CD4-positive, CD25-positive, alpha-beta regulatory T cell (primary cell): ENCODE measurements at places on chromosomes 2 and 18.

- DNase-seq: no peak
Observed at GRCh38 chr2:170235860-170236679, 58.1 kb downstream of the MYO3B start.

DNA sequence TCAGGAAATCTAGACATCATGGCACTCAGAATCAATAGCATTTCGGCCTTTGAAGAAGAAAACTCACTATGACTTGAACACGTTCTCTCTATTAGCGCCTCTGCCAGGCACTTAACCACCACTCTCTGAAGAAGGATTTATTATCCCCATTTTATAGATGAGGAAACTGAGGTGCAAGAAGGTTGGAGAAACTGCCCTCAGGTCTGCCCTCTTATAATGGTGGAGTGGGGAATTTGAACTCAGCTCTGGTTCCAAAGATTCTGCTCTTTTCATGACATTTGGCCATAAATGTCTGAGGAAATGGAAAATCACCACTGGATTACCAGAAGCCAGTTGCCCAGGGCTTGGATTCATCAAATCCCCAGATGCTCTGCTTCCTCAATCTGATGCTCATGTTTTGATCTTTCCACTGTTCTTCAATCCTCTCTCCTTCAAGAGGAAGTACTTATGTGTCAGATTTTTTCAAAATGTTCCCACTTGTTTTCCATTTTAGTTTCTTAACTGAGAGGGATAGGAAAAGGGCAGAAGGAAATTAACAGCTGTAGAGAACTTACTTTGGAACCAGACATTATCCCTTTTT, 68.1 kb downstream of the ANTXR1 start:
- DNase-seq: no peak

DNA sequence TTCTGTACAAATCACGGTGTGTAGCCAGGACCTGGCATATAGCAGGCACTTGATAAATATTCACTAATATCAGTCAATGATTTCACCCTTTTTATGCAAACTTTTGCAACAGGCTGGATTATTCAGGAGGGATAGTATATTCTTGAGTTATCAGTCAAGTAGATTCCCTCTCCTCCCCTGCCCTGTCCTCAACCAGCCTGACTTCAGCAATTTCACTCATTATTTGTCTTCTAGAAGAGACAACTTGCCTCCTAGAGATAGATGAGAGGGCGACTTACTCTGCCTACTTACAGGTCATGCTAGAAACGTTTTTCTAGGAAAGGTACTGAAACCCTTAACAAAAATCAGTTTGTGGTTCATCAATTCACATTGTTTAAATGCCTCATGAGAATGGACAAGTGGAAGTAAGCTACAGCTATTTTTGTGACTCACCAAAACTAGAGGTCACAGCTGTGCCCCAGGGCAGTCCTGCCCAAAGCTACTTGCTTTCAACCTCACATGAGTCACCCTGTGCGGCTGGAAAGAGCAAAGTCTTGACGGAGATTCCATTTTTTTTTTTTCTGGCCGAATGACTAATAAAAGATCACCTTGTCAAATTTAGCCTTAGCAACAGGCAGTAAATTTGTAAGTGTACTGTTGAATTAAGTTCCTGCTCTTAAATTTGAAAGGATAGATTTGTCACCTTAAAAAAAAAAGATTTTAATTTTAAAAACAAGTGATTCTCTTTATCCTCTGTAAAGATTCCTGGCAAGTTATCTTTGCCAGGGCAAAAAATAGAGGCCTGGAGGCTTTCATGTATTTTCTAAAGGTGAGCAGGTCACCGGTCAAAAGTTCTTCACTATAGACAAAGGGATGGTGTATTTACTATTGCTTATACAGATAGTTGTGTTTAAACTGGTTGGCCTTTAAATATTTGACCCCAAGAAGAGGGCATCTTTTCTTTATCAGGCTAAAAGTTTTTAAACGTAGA, 109.0 kb upstream of the SLC35G4 start:
- no peak for DNase-seq

DNA sequence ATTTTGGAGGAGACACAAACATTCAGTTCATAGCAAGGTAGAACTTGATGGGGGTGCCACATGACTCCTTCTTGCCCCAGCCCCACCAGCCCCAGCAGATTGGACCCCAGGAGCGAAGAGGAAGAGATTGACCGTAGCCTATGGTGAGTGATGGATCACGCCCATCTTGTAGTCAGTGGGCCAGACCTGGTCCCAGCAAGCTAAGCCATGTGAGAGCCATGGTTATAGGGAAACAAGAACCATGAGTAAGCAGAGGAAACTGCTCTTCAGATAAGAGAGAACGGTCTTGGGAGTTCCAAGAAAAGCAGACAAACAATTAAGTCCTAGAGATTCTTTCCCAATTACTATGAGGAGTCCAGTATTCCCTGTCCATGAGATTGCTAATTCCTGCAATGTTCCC, 4.6 kb upstream of the TCF4 start:
- DNase-seq: no peak

GRCh38 chr2:72956936-72957335, 39.6 kb downstream of the EMX1 start:
- DNase-seq: no peak

GRCh38 chr2:8036366-8036765, 645.5 kb upstream of the ID2 start:
- no peak for DNase-seq

- no peak for DNase-seq
Observed at GRCh38 chr2:27059141-27059820, 7.8 kb downstream of the AGBL5 start.
